Stimulated activated CD8-positive, alpha-beta memory T cell treated with anti-CD3 and anti-CD28 coated beads, Interleukin-15, amount 100 ng/mL, for 1 hour (primary cell): ENCODE measurements at places on chromosomes 11 and 22.

GRCh38 chr22:29342177-29342576, 26.7 kb upstream of the RASL10A start:
- DNase-seq = no peak

- DNase-seq = no peak
Observed at GRCh38 chr11:109552376-109552775, 130.4 kb downstream of the C11orf87 start.

GRCh38 chr11:15863411-15863810, 492.9 kb downstream of the SOX6 start:
- no peak for DNase-seq

- peak; percentile 12 for DNase-seq
Observed at GRCh38 chr11:27183672-27184457, 143.2 kb downstream of the BBOX1 start.

DNA sequence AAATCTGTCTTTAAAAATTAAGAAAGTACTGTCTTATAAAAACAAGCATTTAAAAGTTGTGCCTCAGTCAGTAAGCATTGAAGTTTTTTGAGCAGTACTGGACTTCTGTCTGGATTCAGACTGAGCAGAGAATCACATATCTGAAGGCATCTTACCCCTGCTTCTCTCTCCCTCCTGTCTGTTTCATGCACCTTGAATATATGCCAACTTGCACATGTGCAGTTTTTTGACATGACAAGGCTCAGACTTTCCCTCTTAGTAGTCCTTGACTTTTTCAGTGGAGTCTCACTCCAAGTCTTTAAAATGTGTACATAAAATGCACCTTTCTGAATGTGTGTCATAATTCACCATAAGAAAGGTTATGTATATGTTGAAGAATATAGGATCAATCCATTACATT, 19.8 kb downstream of the SPECC1L start:
- no peak for DNase-seq

GRCh38 chr11:119338318-119338890, 2.3 kb downstream of the C1QTNF5 start:
- no peak for DNase-seq

DNA sequence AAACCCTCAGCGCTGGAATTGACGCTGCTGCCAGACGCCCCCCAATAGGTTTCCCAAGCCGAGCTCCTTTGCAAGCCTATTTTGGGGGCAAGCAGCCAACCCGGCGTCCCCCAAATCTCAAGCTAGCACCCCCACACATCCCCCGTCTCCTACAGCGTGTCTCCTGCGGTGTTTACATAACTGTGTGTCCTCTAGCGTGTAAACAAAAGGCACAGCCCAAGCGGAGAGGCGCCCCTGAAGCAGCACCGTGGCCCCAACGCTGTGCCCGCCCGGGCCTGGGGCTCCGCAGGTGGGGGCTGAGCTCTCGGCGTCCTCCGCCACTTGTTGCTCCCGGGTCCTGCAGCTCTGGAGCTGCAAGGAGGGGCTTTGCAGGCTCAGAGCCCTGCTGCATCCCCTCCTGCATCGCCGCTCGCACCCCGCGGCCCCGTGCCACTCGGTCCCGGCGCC, 1.6 kb downstream of the CADM1 start:
- no peak for DNase-seq
